Esophagus muscularis mucosa (tissue), 4 donors: ENCODE measurements at places on chromosomes 12 and 14. TPM values are rescaled to one million over a fixed set of nuclear protein-coding genes. Genes with fewer than 3 reads are reported as not detected.
A peak's percentile ranks its signal among the peaks of the same experiment; 100 is the strongest.

DNA sequence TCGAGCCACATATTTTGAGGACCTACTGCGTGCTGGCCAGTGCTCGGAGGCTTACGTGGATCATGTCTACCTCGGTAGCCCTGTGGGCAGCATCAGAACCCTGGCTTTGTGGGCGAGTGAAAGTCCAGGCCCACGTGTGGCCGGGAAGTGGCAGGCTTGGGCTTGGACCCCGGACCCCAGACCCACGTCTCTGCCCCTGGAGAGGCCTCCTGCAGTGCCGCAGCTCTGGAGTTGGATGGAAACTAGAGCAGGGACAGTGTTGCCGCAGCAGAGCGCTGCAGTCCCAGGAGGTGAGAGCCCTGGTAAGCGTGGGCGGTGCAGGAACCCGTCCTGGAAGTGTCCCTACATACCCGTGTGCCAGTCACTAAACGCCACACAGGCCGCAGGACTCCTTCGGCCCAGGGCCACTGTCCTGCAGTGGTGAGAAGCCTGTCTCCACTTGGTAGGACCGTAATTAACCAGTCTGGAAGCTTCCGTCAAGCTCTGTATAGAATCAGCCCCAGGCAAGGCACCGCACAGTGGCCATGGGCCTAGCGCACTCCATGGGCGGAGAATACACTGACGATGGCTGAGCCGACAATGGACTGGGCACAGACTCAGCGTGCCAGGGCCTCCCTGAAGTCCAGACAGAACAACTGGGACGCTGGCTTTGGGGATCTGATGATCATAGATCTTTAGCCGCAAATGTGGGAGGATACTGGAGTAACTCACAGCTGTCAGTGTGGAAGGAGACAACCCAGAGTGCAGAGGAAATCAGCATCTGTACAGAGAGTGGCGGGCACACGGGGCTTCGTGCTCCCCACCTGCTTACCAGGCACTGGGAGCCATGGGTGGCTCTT, 219.5 kb downstream of the KIF26A start:
- DNase-seq, result no peak

Gene TIGAR
- total RNA-seq, result 7.3 TPM

GRCh38 chr14:64706593-64707193, 2.5 kb downstream of the PLEKHG3 start:
- DNase-seq, result no peak

Gene SPRING1
- 19.2 TPM for total RNA-seq

Gene DAZAP2
- total RNA-seq, result 381 TPM

Gene OR4E2
- not detected for total RNA-seq

GRCh38 chr14:36942522-36943245, 229.7 kb downstream of the SLC25A21 start:
- DNase-seq, result no peak

GRCh38 chr12:79858518-79858917, 76.4 kb downstream of the PPP1R12A start:
- DNase-seq, result no peak

- no peak for DNase-seq
These were observed 267.2 kb downstream of the PAWR start for GRCh38 chr12:79423560-79423959.

DNA sequence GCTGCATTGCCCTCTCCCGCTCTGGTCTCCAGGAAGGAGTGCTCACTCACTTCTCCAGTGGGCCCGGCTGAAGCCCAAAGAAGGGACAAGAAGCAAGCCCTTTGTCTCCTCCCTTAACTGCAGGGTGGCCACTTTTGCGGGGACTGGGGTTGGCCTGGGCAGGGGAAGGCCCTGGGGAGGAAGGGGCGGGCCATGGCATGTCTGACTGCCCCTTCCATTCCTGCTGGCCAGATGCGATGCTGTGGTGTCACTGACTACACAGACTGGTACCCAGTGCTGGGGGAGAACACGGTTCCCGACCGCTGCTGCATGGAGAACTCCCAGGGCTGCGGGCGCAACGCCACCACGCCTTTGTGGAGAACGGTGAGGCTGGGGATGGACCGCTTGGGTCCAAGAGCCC, 203.8 kb downstream of the TSPAN9 start:
- DNase-seq, result no peak

- no peak for DNase-seq
These were observed 290.7 kb downstream of the NPAS3 start for GRCh38 chr14:33229269-33229929.

DNA sequence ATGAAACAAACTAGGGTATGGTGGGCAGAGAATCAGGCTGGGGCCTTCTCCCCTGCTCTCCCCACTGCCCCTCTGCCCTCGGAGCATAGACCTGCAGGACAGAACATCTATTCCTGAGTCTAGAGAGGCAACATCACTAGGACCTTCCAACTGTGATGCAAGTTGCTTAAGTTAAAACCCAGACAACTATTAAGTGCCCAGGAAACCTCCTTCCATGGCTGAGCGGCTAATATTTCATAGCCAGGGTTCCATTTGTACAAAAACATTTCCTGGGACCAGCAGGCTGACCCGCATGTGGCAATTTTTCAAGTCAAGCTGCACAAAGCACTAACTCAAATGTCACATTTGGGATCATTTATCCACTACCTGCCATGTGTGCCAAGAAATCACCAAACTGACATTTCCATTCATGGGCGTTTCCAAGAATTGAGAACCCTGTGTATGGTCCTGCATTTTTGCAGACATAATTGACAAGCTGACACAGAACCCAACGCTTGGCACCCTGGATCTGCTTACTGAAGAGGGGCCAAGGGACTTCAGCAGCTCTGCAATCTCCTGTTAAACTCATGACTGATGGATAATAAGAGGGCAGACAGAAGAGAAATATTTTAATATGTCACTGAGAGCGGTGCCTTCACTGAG, 32.7 kb downstream of the NT5DC3 start:
- DNase-seq, result no peak

Gene LGR5
- total RNA-seq, result 0.39 TPM

- DNase-seq, result no peak
These were observed 48.3 kb downstream of the TRAF3 start for GRCh38 chr14:102825307-102826095.

GRCh38 chr12:75977952-75978671, 53.5 kb downstream of the PHLDA1 start:
- DNase-seq, result no peak

DNA sequence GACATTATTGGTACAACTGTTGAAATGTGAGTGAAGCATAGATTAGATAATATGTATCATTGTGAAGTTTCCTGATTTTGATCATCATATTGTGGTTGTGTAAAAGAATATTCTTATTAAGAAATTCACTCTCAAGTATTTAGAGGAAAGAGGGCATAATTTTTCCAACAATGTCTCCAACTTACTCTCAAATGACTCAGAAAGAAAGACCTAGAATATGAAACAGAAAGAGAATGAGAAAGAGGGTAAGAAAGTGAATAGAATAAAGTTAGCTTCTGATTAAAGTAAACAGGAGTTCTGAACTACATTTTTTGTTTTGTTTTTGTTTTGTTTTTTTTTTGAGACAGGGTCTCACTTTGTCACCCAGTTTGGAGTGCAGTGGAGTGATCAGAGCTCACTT, 123.0 kb downstream of the CPNE8 start:
- no peak for DNase-seq

Gene TMCC3
- total RNA-seq, result 30.5 TPM

Gene BAZ1A
- 14.6 TPM for total RNA-seq

Gene CMA1
- not detected for total RNA-seq

- DNase-seq, result no peak
These were observed 256.3 kb upstream of the CLEC14A start for GRCh38 chr14:38512236-38512635.

Gene TAS2R9
- total RNA-seq, result not detected

DNA sequence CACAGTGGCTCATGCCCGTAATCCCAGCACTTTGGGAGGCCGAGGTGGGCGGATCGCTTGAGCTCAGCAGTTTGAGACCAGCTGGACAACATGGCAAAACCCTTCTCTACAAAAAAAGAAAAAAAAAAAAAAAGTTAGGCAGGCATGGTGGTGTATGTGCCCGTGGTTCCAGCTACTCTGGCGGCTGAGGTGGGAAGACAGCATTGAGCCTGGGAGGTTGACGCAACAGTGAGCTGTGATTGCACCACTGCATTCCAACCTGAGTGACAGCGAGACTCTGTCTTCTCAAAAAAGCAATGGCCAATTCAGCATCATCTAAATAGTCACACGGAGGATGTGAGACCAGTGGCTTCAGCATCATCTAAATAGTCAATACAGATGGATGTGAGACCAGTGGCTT, 10.4 kb upstream of the SAMD4A start:
- DNase-seq, result no peak

DNA sequence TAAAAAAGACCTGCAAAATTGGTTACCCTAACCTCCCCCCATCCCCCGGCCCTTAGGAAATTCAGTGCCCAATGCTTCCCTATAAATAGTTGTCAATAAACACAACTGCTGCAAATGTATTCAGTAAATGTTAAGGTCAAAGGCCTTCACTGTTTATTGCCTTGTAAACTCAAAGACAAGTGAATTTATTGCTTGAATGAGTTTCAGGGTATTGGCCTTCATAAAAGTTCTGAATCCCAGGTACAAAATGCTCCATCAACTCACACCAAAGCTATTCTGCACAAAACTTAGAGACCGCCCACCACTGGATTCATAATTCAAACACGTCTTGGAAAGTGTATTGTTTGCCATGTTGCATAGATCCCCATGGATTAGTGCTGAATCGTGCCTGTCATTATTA, 63.3 kb upstream of the CDKN3 start:
- peak; percentile 68 for DNase-seq

Gene SDSL
- total RNA-seq, result 2.9 TPM

DNA sequence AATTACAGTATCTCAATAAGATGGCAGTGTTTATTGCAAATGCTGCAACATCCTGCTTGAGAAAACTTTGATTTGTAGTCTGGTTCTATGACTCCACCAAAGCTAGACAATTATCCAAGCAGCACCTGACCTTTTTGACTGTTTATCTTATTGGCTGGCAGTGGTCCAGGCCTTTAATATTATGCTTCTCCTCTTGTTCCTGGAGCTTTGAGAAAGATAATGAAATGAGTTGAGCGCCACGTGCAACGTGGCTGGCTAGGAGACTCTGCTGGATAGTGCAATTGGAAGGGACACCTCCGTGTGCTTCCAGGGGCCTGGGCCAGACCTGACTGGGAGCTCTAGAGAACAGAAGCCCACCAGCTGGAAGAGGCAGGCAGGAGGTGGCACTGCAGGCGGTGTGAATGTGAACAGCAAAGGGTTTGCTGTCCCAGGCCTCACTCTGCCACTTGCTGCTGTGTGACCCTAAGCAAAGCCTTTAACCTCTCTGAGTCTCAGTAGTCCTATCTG, 349.3 kb downstream of the CACNA1C start:
- DNase-seq, result no peak

DNA sequence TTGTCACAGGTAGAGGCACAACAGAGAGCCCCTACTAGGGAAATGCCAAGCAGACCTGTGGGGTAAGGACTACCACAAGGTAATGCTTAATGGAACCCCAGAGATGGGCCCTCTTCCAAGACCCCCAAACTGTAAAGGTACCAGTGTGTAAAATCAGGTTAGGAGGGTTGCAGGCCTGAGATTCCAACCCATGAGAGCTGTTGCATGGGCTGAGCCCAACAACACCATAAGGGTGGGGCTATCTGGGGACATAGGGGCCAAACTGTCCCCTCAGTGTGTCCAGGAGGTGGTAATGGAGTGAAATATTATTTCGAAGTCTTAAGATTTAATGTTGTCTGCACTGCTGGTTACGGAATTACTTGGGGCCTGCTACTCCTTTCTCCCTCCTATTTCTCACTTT, 620.2 kb downstream of the ETNK1 start:
- no peak for DNase-seq

GRCh38 chr14:51822499-51822898, 37.9 kb upstream of the GNG2 start:
- DNase-seq, result no peak

Gene ZDHHC22
- total RNA-seq, result not detected

- no peak for DNase-seq
These were observed 14.2 kb upstream of the PLXNC1 start for GRCh38 chr12:94133964-94134795.

DNA sequence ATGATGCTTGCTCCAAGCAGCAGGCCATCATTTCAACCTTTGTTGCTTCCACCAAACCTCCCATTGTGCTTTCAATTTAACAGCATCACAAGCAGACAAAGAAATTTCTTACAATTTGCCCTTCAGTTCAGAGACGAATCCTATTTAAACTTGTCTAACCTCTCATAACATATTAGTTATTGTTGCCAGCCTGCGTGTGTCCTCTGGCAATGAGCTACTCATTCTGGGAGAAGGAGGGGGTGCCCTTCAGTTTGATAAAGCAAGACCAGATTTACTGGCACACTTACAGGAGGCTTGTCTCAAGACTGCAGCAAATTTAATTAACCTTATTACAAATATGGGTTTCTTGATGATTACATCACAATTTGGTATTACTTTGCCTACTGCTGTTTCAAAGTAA, 203.6 kb upstream of the SOX5 start:
- no peak for DNase-seq

DNA sequence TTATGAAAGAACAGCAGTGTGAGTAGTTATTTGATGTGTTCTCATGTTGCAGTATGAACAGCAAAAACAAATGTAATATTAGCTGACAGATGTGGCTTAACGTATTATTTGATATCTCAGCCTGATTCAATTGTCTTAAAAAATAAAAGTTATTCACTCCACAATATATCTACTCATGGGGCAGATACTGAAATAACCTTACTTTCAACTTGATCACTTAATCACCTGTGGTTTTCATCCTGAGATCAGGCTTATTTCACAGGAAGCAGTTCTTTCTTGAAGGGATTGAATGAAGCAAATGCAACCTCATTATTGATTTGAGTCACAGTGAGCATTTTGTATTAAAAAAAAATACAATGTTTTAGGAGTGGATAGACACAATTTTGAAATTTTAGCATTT, 90.3 kb downstream of the AKAP6 start:
- DNase-seq, result no peak

- no peak for DNase-seq
These were observed 4.4 kb downstream of the AMHR2 start for GRCh38 chr12:53427905-53428594.

GRCh38 chr14:45990252-45990651, 661.3 kb downstream of the RPL10L start:
- no peak for DNase-seq

- no peak for DNase-seq
These were observed 25.5 kb downstream of the ATF7IP start for GRCh38 chr12:14390870-14391530.

Gene CPNE6
- 0.26 TPM for total RNA-seq

Gene KRT72
- total RNA-seq, result not detected

Gene CTSG
- total RNA-seq, result 2.1 TPM

Gene NRIP2
- total RNA-seq, result 9.7 TPM

Gene FGD4
- total RNA-seq, result 24.1 TPM

GRCh38 chr12:16260206-16260605, 17.3 kb downstream of the SLC15A5 start:
- DNase-seq, result no peak

GRCh38 chr12:42495244-42495643, 94.3 kb downstream of the PRICKLE1 start:
- DNase-seq, result no peak

GRCh38 chr12:3083241-3083920, 6.2 kb downstream of the TSPAN9 start:
- DNase-seq, result no peak
